ENCODE measurements at places on chromosomes 2 and 18. TPM values are rescaled to one million over a fixed set of nuclear protein-coding genes. Genes with fewer than 3 reads are reported as not detected.

Gene GALNT3
- total RNA-seq = 0.47 TPM

DNA sequence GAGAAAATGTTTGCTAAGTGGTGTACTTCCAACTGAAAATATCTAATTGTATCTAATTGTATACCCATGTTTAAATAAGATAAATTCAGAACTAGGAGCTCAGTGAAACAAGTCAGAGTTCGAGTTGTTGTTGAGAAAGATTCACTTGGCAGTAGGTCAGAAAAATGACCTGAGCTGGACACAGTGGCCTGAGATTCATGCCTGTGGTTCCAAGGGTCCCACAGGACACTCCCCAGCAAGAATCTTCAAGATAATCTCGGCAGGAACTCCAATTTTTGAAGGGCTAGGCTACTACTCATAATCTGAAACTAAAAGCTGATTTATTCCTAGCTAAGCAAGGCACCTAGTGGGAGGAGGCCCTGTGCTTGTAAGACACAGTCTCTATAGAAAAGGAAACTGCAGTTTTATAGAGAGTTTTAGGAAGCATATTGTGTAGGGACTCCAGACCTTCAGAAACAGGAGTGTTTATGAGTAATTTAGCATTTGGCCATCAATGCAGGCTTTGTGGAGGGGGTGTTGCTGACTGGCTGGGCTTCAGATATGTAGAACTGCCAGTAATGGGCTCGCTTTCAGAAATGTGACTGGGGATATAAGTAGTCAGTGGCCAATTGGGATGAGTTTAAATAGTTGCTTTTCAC, 43.2 kb downstream of the SP140 start:
- DNase-seq = no peak

GRCh38 chr2:13821255-13821880, 811.1 kb upstream of the LRATD1 start:
- DNase-seq = no peak

Gene GALNT13
- 0.55 TPM for total RNA-seq

Gene PARD3B
- 7.4 TPM for total RNA-seq

- no peak for DNase-seq
Observed at GRCh38 chr2:5686068-5686467, 6.1 kb upstream of the SOX11 start.
